Activated CD8-positive, alpha-beta memory T cell treated with anti-CD3 and anti-CD28 coated beads, Interleukin-2, amount 10 ng/mL, durations not matched to agents 7 days and 5 days (primary cell): ENCODE measurements at places on chromosomes 3 and 15. TPM values are rescaled to one million over a fixed set of nuclear protein-coding genes. Genes with fewer than 3 reads are reported as not detected.

- no peak for DNase-seq
Observed at GRCh38 chr3:35184775-35185174, 454.6 kb upstream of the ARPP21 start.

GRCh38 chr15:93485438-93486327 lies 396.7 kb upstream of the RGMA start:
- no peak for DNase-seq

GRCh38 chr3:133211449-133211848 lies 173.3 kb downstream of the TMEM108 start:
- no peak for DNase-seq

DNA sequence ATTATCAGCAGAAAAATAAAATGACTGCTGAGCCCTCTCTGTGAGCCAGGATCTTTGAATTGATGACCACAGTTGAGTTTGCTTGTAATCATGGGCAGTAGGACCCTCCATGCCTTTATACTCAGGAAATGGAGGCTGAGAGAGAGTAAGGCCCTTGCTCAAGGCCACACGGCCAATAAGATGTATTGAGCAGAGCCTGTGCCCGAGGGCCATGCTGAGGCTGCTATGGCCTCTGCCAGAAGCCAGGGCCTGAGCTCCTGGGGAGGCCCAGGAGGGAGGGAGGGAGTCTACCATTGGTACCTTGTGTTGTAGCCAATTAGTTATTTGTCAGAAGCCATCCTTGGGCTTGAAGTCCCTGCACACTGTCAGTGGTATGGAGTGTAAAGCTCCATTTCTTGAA lies 151.4 kb downstream of the DNAJB8 start:
- DNase-seq: peak; percentile 16

- no peak for DNase-seq
Observed at GRCh38 chr15:81155375-81156218, 21.5 kb downstream of the CFAP161 start.

- no peak for DNase-seq
Observed at GRCh38 chr15:45274636-45275380, 22.8 kb downstream of the SLC28A2 start.

- no peak for DNase-seq
Observed at GRCh38 chr3:28612232-28612631, 263.6 kb upstream of the AZI2 start.

PRTG gene
- total RNA-seq: not detected

ARL13B gene
- 15.6 TPM for total RNA-seq

CELSR3 gene
- total RNA-seq: 20.9 TPM
